Hepatocyte (in vitro differentiated cells): ENCODE measurements at places on chromosomes 3 and 15. TPM values are rescaled to one million over a fixed set of nuclear protein-coding genes. Genes with fewer than 3 reads are reported as not detected.

Gene ERICH6
- total RNA-seq: not detected in 2 replicates

Gene RIOX2
- 26.0 and 26.2 TPM in 2 replicates for total RNA-seq

Gene KCNMB3
- total RNA-seq: 2.2 and 2.6 TPM in 2 replicates

Gene RAB6B
- total RNA-seq: 2.2 and 9.1 TPM in 2 replicates
